Peyer's patch (tissue), 4 donors: ENCODE measurements at places on chromosomes 6 and 20. TPM values are rescaled to one million over a fixed set of nuclear protein-coding genes. Genes with fewer than 3 reads are reported as not detected.

GRCh38 chr6:87436435-87436834, 28.7 kb downstream of the CFAP206 start:
- DNase-seq = no peak

GRCh38 chr6:40427196-40427595, 160.0 kb downstream of the LRFN2 start:
- no peak for DNase-seq

GRCh38 chr6:8139451-8139850, 37.1 kb upstream of the EEF1E1 start:
- no peak for DNase-seq

Gene RAMACL
- total RNA-seq = 1.1 TPM

Gene BCAS4
- 91.6 TPM for total RNA-seq

GRCh38 chr6:168804331-168804730, 363.3 kb downstream of the SMOC2 start:
- DNase-seq = no peak

- no peak for DNase-seq
Observed at GRCh38 chr6:12865671-12866181, 149.2 kb downstream of the PHACTR1 start.

GRCh38 chr6:16498957-16499356, 260.6 kb downstream of the GMPR start:
- DNase-seq = no peak

GRCh38 chr6:42179945-42180313, 6.8 kb downstream of the GUCA1A start:
- no peak for DNase-seq
